Coronary artery (tissue), 2 donors: ENCODE measurements at places on chromosomes 7 and 10.

DNA sequence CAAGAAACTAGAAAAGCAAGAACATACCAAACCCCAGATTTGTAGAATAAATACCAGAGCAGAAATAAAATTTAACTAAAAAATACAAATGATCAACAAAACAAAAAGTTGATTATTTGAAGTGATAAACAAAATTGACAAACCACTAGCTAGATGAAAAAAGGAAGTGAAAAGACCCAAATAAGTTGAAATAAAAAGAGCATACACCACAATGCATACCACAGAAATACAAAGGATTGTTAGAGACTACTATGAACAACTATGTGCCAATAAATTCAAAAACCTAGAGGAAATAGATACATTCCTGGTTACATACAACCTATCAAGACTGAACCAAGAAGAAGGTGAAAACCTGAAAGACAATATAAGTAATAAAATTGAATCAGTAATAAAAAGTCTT is 333.4 kb downstream of the SH2D4B start:
- no peak for DNase-seq

DNA sequence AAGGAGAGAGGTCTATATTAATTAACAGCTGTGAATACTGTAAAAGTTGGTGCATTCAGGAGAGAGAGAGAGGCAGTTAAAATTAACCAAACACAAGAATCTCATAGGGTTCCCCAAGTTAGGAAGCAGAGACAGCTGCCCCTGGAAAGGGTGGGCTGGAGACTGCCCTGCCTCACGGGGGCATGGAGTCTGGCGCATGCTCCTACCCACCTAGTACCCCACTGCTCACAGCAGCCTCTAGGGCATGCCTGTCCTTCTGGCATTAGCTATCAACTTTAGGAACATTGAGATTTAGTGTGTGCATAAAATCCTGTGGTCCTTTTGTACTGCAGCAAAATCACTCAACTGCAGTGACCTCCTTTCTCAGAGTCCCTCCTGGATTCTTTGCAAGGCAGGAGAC is 710.1 kb downstream of the SORCS3 start:
- DNase-seq, result no peak

DNA sequence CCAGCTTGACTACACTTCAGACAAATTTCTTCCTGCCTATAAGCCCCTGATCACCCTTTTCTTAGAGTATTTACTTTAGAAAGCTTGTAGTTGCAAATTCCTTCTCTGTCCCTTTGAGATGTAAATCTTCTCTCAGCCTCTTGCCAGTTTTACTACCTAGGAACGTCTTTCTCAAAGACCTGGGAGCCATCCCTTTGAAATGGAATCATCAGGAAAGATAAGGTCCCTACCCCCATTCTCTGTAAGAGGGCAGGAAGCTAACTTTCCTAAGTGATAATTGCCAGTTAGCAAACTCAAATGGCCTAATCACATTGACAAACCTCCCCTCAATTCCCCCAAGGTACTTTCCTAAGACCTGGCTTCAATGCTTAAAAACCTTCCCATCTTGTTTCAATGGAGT is 304.5 kb downstream of the MDFIC start:
- DNase-seq, result no peak

DNA sequence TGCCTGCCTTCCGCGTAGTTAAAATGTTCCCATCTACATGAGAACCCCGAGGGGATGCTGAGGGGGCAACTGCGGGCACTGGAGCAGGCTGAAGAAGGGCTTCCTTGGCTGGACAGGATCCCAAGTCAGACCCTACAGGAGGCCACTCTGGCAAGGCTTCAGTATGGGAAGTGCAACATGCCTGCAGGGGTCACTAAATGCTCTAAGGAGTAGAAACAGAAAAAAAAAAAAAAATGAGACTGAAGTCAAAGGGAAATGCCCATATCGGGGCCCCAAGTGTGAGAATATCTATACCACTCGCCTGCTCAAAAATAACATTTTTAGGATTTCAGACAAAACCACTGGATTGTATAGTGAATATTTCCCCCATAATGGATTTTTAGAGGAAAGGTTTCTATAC is 33.5 kb downstream of the FAM204A start:
- DNase-seq, result no peak

GRCh38 chr10:77922055-77922454 is 4.5 kb downstream of the DLG5 start:
- DNase-seq, result no peak

- no peak for DNase-seq
Observed at GRCh38 chr7:84162584-84162983, 32.0 kb downstream of the SEMA3A start.

DNA sequence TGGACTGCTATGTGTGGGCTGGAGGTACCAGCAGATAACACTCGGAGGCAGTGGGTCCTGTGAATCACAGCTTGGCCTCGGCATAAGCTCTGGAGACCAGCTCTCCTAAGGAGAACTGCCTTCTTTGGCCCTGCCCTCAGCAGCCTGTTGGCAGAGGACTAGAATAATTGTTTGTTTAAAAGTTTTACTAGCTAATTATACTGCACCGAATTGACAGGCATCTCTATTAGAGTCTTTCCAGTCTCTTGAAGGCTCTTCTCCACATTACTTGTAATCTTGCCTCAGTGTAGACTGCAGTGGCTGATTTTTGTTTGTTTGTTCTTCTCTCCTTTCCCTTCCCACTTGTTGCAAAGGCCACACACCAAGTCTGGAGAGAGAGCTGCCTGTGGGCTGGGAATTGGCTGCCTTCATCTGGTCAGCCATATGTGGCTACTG is 183.2 kb downstream of the AUTS2 start:
- DNase-seq, result no peak

- DNase-seq, result peak; percentile 80
Observed at GRCh38 chr10:77592946-77593636, 44.5 kb downstream of the KCNMA1 start.

DNA sequence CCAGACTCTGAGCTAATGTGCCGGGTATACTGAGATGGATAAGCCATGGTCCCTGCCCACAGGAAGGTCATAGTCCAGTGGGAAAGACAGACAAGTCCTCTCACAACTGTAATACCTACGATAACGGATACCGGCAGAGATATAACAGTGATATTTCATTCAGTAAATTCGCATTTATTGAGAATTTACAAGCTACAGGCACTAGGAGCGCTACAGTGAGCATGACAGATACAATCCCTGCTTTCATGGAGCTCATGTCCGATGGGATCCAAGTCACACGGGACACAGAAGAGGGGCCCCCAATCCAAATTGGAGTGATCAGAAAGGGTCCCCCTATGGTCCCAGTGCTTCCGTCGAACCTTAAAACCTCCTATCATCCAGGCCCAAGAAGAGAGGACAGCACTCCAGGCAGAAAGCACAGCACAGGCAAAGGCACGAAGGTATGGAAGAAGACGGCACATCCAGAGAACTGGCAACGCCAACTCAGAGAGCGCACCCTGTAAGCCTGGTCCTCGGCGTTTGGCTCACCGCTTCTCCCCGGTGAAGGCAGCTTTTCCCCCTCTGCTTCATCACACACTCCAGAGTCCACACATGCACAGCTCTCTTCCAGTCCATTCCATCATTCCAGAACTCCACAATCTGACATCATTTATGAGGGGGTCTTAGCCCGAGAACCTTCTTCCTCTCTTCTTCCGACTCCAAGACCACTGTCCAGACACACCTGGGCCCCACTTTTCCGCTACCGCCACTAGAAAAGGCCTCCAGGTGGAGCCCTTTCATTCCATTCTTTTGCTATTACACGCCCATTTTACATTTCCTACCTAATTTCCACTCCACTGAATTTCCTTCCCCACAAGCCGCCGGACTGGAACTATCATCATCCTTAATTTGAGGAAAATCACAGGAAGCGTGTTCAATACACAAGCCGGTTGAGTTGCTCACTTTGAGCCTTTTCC is 47.8 kb upstream of the NKX2-3 start:
- no peak for DNase-seq

GRCh38 chr10:32972929-32973328 is 14.9 kb upstream of the ITGB1 start:
- DNase-seq, result no peak

GRCh38 chr10:125217990-125218675 is 57.8 kb upstream of the CTBP2 start:
- DNase-seq, result no peak

DNA sequence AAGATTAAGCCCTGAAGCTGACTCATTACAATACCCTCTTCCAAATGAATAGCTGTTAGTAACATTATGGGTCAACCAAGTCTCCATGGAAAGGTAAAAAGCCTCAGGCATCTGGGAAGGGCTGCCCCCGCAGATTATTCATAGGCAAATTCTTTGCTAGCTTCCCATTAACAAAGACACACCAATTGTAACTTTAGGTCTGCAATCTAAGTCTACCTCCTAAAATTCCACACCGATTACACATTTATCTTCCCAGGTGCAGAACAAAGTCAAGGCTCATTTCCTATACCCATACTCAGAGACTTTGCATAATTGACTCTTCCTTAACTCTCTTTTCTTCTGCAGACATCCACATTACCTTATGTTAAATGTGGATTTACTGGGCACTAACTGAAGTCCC is 826.3 kb upstream of the MBL2 start:
- DNase-seq, result no peak

- no peak for DNase-seq
Observed at GRCh38 chr7:16416289-16417282, 4.8 kb downstream of the CRPPA start.

- DNase-seq, result no peak
Observed at GRCh38 chr10:104307576-104308438, 30.5 kb downstream of the ITPRIP start.

DNA sequence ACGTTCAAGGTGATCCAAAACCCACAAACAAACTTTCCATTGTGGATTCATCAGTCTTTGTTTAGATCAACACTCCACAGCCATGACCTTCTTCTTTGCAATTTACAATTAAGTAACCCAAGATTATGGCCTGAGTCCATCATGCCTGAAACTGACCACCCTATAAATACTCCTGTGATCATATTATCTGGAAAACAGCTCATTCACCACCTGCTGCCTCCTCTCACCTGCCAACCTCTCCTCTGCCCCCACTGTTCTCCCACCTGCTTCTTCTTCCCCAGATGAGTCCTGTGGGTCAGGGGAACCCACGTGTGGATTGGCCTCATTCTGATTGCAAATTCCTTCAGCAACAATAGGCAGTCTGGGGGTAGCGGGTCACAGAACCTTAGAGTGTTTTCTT is 81.4 kb downstream of the ABLIM1 start:
- DNase-seq, result no peak

DNA sequence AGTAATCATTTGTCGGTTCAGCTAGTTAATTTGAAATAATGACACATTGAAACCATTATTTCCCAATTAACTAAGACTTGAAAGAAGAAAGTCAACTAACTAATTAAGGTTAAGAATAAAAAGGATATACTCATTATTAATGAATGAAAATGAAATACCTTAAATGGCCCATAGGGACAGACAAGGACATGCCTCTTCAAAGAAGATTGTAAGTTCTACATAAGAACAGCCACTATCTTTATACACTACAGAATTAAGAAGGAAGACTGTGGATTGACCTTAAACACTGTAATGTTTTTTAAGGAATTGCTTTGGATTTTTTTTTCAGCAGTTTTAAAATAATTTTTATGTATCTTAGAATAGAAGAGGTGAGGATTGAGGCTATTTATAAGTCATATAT is 60.7 kb downstream of the CSTF2T start:
- no peak for DNase-seq

DNA sequence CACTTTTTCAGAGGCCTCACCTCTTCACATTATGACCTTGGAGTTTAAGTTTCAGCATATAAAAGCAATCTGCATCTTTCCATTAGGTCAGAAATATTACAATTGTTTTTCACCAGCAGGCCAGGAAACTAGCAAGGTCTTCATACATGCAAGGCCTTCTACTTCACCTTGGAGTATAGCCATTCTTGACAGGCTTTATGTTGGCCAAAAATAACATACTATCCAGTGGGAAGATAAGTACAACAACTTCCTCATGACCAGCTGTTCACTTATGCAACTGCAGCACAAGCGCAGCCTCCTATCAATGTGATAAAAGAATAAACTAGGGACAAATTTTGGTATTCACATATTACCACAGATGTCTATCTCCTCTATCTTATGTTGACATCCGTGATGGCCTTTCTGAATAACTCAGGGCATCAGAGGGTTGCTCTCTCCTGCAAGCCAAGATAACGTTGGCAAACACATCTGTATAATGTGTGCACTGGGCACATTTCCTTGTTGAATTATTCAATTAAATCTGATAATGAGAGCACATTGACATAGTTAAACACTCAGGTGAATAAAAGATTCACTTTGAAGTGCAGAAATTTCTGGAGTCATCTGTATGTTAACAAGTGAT is 239.8 kb downstream of the FZD1 start:
- no peak for DNase-seq

DNA sequence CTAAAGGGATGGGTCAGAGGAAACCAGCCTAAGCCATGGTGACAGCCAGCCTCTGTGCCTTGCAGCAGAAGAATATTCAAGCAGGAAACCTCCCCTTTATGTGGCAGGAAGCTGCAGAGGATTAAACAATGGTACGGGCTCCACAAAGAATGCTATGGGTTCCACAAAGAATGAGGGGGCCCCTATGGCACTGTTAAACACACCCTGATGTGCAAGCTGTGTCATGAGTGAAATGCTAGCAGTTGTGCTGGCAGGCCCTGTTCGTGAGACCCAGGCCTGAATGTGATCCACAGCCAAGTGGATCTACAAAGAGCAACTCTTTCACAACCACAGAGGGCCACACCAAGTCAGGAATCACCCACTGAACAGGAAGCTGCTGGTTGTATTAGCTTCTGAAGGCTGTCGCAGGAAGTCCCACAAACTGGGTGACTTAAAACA is 68.9 kb downstream of the MYOF start:
- no peak for DNase-seq

DNA sequence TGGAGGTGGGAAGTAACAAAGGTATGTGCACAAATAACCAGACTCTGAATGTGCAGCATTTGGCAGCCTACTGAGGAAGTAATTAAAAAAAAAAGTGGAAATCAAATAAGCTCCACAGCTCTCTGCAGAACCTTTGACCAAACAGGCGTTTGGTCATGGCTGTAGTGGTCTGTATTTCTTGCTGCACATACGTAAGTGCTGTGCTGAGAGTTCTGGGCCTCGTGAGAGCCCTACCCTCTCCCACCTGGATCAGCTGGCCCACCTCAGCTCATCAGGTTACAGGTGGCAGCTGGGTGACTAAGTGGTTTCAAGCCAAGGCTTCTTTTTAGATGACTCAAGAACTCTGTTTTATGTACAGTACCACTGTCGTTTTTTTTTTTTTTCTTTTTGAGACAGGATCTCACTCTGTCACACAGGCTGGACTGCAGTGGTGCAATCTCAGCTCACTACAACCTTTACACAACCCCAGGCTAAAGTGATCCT is 178.2 kb upstream of the KLF6 start:
- no peak for DNase-seq

DNA sequence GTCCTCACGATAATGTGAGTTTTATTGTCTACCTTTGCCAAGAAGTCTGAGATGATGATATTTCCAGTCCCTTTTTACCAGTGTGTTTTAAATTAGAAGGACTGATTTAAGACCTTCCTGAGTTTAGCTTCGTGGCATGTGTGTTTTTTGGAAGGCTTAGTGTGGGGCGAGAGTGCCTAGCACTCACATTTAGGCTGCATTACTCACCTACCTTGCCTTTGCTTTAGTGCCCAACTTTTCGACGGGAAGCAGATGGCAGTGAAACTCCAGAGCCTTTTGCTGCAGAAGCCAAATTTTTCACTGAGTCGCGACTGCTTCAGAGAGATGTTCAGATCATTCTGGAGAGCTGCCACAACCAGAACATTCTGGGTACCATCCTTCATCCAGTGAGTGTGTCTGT is 50.9 kb downstream of the SND1 start:
- DNase-seq, result no peak
